ENCODE measurements at places on chromosomes 11 and 22.
A peak's percentile ranks its signal among the peaks of the same experiment; 100 is the strongest.

- DNase-seq = peak; percentile 70
These were observed 59.0 kb downstream of the CEP57 start for GRCh38 chr11:95849087-95849825.

- DNase-seq = no peak
These were observed 12.1 kb downstream of the LRFN4 start for GRCh38 chr11:66868726-66869566.

DNA sequence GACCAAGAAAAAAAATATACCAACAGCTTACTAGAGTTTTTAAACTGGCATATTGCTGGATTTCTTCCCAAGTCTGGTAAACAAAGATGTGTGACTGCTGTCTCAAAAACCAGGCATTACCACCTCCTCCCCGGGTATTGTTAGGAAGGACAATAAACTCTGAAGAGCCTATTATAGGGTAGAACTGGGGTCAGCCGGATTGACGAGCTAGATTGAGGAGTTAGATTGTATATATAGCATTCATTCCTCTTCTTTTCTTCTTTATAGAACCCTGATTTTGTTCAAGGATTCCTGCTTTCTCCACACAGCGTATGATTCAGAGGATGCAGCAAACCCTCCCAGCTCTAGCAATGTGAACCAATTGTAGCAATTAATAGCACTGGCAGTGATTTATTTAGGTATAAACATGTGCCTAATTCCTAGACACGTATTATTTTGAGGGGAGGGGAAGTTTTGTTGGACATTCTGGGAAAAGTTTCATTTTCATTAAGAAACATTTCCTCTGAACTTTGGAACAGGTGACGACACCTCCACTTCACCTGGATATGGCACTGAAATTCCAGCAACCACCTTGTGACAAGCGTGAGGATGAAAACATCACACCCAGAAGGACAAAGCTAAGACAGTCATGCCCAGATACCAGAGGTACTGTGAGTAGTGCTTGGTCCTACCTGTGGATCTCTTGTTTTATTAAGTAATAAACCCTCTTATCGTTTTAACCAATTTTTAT, 679.4 kb upstream of the KIRREL3 start:
- no peak for DNase-seq

DNA sequence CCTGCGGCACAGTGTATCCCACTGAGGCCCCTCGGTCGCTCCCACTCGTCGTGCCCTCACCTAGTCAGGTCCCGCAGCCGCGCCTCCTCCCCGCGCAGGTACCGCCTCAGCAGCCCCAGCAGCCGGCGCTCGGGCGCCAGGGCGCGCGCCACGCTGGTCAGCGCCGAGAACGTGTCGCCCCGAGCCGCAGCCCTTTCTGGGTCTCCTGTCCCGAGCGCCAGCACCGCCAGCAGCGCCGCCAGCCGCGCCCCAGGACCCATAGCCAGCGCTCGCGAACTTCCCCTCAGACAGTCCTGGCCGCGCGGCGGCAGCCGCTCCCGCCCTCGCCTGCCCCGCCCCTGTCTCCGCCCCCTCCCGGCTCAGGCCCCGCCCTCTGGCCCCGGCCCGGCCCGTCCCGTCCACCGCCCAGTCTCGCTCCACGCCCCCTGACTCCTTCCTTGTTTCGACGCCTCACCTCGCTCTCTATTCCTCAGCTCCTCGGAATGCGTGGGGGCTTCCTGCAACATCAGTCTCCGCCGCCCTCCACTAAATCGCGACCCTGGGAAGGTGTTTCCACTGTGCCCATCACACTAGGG, at the start of gene P4HA3:
Gene P4HA3, minus strand, starts transcription at position 289 of the 575 bp plus-strand sequence. Its CDS starts 29 bp downstream, at position 260.
- DNase-seq = peak; percentile 58

DNA sequence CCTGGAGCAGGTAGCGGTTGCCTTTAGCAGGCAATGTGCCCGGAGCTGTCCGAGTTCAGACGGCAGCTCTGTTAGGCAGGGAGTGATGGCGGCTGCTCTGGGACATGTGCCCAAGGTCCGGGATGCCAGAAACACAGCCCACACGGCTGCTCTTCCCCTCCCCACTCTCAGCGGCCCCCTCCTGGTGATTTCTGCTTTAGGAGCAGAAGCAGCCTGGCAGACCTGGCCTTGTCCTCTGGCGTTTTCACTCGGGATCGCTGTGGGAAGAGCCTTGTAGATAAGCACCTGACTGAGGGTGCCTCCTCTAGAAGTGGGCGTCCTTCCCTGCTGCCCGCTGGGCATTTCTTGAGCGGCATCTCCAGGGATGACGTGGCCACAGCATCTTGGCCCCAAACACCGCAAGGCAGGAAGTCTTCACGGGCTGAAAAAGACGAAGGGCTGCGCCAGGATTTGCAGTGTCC, 392.2 kb downstream of the TBC1D22A start:
- DNase-seq = peak; percentile 89

DNA sequence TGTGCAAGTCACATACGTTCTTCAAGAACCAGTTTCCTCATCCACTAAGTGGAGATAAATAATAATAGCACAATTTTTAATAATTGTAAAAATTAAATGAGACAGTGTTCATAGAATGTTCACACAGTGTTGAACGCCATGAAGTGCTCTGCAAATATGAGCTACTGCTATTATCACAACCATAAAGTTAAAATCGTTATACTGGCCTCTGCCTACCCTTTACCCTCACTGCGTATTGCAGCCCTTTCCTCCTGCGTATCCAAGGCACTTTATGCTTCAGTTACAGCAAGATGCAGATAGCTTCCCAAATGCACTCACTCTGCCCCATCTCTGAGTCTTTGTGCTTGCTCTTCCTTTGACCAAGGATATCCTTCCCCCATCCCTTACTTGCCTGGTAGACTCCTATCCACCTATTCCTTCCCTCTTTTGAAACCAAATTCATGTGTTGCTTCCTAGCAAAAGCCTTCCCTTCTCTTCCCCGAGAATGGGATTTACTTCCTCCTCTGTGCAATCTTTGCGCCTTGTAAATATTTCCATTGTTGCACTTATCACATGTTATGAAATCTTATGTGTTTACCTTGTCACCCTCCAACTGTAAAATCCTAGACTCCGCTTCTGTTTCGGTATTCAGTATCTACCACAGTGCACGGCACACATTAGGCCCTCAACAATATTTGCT, 196.9 kb downstream of the ADAMTS15 start:
- DNase-seq = peak; percentile 47

DNA sequence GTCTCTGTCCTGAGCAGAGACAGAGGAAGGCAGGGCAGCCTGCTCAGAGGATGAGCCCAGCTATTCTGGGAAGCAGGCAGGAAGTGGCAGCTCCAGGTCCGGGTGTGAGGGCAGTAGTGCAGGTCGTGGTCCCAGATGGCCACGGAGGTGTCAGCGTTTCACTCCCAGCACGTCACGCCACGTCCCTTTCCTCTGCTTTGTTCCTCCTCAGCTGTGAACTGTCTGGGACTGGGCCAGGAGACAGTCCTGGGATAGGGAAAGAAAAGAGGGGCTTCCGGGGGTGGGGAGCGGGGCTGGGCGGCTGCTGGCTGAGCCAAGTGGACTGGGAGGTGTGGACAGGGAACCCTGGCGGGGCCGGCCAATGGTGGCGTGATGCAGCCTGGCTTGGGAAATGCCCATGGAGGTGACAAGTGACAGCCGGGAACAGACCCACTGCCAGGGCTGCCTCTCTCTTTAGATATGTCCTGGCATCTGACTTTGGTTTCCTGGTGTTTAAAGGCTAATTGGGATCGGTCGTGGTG, 64.7 kb downstream of the KCNQ1 start:
- DNase-seq = peak; percentile 68

DNA sequence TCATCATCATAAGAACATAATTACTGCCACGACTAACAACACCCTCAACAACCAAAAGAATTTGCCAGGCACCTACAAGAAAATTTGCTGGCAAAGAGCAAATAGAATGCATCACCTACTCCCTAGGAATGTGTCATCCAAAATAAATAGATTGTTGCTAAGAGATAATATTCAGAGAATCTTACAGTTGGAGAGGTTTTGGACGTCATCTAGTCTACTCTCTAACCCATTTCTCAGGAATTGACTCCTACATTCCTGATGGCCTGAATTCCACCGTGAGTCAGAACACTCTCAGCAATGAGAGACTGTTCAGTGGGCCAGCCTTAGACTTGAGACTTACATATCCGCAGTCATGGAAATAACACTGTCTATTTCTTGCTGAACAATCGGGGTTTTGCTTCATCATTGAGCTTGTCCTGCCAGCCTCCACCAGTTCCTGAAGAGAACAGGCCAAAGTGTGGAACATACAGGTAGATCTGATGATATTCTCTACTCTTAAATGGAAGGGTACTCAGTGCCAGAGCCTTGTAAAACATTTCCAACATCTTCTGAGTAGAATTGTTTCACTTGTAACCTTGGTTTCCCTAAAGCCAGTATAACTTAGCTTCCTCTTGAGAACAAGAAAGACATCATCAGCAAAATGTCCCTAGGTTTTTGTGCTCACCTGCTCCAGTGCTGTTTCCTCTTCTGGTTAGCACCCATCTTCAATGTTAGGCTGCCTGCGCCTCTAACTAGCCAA, 8.3 kb downstream of the KIRREL3 start:
- DNase-seq = no peak

DNA sequence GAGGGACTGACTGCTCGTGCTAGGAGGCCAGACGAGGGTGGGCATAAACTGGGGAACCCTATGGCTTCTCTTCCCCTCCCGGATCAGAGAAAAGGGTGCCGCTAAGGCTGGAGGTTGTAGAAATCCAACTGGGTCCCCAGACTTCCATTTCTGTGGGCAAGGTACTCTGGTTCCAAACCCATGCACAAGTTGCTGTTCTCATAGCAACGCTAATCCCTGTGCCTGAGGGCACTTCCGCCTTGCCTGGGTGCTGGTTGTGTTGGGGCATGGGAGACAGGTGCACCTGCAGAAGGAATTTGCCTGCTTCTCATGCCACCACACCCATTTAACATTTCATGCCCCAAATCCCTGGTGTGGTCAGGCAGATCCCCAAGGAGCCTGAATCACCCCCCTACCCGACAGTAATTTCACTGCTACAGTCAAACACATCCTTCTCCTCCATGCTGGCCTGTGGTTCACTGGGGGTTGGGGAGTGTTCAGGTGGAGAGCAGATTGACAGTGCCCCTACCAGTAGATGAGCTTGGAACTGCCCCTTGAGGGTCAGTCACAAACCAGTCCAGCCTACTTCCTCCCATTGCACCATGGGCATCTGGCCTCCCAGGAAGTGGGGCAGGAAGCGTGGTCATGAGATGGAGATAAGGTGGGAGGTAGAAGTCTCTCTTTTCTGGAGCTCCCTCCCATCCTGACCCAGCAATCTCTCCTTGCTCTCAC, 1.2 kb downstream of the C2CD2L start:
- no peak for DNase-seq

- DNase-seq = peak; percentile 14
These were observed 2.1 kb upstream of the DRD2 start for GRCh38 chr11:113477321-113477720.

- DNase-seq = no peak
These were observed 426.7 kb upstream of the B3GAT1 start for GRCh38 chr11:134838708-134839107.

GRCh38 chr11:79087238-79087960, 353.4 kb downstream of the TENM4 start:
- peak; percentile 62 for DNase-seq

DNA sequence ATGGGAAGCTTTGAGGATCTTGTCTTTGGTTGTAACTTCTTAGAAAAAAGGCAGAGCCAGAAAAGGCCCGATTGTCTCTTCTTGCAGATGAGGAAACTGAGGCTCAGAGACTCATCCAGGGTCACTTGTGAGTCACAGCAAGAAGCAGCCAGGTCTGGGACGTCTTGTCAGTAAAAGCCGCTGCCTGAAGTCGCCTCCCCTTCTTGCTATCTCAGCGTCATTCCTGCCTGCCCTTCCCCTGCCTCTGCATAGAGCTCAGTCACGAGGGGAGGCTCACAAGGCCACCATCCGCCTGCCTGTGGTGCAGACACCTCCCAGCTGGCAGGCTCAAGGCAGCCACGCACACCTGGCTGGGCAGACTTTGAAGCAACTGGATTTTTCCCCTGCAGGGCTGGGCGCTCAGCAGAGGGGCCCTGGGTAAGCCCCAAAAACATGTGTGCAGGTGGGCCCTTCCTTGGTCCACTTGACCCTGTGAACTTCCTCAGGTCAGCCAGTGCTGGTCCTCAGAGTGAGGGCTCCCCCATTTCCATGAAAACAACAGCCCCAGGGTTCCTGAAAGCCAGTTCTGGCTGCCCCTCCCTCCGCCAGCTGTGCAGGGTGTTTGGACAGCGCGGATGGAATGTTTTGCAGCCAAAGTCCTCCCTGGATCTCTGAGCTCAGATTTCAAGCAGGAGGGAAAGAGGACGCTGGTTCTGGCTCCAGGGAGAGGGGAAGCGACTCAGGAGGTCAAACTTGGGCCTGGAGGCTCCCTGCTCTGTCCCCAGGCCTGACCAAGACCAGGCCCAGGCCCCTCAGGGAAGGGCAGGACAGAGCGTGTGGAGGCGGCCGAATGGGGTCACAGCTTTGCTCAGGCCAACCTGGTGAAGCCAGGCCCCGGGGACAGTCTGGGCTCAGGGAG, 6.0 kb upstream of the RAB3IL1 start:
- DNase-seq = peak; percentile 82

DNA sequence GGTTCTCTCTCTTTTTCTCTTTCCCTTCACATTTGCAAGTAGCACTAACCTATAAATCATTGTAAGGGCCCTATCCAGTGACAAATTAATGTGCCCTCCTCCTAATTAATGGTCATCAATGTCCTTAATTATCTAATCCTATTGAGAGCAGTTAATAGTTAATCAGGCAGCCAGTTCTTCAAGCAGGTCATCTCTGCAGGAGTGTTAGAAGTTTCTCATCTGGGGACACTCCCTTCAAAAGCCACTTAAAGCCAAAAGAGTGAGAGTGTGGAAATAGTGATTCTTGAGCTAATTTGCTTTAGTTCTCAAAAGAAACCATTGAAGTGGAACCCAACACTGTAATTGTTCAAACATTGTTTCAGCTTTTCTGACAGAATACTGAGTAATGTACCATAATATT, 141.6 kb downstream of the ELP4 start:
- DNase-seq = peak; percentile 20

- no peak for DNase-seq
These were observed 474.8 kb downstream of the NTM start for GRCh38 chr11:131845255-131845654.

- no peak for DNase-seq
These were observed 78.2 kb downstream of the C11orf58 start for GRCh38 chr11:16816358-16817270.

- DNase-seq = peak; percentile 75
These were observed 6.6 kb downstream of the APOL4 start for GRCh38 chr22:36194971-36195370.

GRCh38 chr11:67465189-67465510, 3.9 kb downstream of the TMEM134 start:
- DNase-seq = no peak

- no peak for DNase-seq
These were observed 21.8 kb upstream of the PARVB start for GRCh38 chr22:44002324-44002723.

- DNase-seq = no peak
These were observed 22.1 kb upstream of the PSMA1 start for GRCh38 chr11:14542324-14542723.

GRCh38 chr11:59273373-59273841, 60.7 kb upstream of the MPEG1 start:
- no peak for DNase-seq

- no peak for DNase-seq
These were observed 52.7 kb upstream of the CCND1 start for GRCh38 chr11:69588270-69588669.

GRCh38 chr22:46827781-46828180, 65.3 kb downstream of the TBC1D22A start:
- no peak for DNase-seq

GRCh38 chr11:104964247-104964646, 4.1 kb downstream of the CASP4 start:
- no peak for DNase-seq

Data from lung (tissue), 17 donors.